ENCODE measurements at places on chromosomes 3 and 15.

DNA sequence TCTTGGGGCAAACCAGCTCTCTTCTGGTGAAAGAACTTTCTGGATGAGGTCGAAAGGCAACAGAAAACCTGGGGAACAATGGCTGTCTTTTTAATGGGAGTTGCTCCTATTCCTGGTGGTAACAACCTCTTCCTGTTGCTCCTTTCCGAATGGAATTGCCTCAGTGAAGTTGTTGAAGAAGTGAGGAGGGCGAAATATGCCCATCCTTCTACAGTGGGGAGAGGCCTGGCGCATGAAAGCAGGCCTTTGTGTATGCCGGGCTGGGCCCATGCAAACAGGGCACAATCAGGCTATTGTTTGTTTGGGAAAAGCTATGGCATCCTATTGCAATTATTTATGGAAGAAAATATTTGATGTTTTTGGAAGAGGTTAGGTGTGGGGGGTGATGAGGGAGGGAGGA lies 166.9 kb downstream of the IGF1R start:
- DNase-seq: no peak

- no peak for DNase-seq
Measured at GRCh38 chr3:50226888-50227389, 9.1 kb upstream of the GNAI2 start.

- DNase-seq: no peak
Measured at GRCh38 chr15:27623560-27624305, 475.4 kb downstream of the OCA2 start.

DNA sequence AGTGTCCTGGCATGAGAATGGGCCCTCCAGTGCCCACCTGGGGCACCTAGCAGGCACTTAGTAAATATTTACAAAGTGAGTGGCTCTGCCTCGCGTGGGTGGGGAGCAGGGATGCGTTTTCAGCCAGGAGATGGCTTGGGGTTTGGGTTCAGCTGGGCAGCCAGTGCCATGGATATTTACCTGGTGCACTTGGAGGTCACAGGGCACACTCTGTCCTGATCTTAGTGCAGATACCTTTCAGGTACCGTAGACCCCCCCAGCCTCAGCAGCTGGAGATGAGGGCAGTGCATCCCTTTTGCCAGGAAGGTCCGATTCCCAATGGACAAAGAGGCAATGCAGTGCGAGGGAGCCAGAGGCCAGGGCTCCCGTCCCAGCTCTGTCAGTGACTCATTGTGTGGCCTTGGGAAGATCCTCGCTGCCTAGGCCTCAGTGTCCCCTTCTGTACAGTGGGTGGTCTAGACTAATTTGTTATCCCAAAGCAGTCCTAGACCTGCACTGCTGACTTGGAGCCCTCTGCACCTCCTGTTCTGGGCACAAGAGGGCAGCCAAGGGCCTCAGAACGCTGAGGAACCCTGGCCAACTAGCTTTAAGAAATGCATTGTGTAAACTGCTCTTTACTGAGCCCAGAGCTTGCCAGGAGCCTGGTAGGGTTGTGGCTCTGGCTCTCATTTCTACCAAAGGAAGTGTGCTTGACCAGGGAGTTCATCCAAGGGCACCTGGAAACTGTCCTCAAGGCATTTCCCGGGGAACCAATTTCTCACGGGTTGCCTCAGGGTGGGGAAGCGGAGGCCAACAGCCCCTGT lies 16.0 kb downstream of the HDAC11 start:
- peak; percentile 45 for DNase-seq

DNA sequence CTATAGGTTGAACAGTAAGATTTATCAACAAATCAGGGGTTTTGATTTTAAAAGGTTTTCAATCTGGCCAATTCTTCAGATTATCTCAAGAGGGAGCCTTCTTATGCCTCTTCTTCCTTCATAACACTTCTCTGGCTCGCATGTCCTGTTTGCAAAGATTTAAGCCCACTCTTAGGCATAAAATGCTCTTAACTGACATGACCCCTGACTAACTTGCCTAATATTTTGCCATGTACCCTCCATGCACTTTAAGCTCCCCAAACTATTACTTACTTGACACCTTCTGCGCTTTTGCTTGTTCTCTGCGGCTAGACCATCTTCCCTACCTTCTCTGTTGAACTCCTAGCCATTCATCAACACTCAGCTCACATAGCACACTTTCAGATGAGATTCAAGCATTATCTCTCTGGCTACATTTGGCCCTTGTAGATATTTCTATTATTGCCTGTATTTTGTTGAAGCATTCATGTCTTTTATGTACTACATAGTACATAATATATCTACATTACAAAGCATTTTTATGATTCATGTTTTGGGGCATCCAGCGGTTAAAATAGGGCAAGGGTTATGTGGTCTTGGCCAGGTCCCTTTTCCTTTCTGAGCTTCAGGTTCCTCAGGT lies 1.0 kb upstream of the ARIH1 start:
- no peak for DNase-seq

DNA sequence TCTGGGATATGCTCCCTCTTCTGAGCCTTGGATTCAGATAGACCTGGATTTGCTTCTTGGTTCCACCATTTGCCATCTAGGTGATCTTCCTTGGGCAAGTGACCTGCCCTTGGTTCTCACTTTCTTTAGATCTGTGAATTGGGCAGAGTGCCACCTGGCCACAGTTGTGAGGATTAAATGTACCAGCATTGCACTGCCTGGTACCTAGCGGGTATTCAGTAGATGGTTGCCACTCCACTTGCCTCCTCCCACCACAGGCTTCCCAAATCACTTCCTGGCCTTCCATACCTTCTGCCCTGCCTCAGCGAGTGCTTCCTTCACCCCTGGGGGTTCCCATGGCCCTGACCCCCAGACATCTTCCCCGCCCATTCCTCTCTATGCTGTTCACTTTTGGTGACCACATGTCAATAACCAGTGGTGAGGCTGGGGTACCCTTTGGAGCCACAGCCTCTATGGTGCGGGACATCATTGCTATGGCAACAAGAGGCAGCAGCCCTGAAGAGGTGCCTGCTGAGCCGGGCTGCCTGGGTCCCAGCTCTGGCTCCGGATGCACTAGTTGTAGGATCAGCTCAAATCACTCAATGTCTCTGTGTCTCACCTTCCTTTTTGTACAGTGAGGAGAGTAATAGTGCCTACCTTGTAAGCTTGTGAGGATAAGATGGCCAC lies 40.5 kb downstream of the CMTM7 start:
- no peak for DNase-seq

GRCh38 chr3:14885307-14885706 lies 62.1 kb upstream of the NR2C2 start:
- no peak for DNase-seq
